ENCODE measurements at places on chromosomes 5 and 9.

- DNase-seq = no peak
Measured at GRCh38 chr5:113660206-113660605, 146.7 kb downstream of the YTHDC2 start.

DNA sequence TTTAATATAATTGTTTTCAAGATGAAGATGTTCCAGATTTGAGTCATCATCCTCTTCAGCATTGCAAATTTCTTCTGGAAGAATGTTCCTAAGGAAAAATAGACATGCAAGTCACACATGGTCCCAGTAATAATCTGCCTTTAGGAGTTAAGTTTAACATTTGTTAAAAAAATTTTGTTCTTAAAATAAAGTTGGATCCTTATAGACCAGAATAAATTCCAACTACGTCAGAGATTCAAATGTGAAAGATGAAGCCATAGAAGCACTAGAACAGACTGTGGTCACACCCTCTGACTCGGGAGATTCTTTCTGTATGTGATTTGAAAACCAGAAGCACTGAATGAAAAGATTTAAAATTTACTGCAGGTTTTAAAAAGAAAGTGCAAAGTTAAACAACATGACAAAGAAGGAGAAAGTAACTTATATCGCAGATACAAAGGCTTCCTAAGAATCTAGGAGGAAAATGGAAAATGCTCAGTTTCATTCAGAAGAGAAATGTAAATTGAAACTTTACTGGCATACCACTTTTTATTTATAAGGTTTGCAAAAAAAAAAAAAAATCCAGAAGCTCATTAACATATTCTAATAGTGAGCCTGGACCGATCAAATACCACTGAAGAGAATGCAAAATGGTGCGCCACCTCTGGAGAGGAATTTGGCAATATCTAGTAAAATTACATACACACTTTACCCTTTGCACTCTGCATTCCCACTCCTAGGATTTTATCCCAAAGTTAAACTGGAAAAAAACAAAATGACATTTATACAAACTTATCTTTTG, 14.3 kb upstream of the ASPN start:
- no peak for DNase-seq

- no peak for DNase-seq
Measured at GRCh38 chr9:21831841-21832509, 29.5 kb downstream of the MTAP start.

DNA sequence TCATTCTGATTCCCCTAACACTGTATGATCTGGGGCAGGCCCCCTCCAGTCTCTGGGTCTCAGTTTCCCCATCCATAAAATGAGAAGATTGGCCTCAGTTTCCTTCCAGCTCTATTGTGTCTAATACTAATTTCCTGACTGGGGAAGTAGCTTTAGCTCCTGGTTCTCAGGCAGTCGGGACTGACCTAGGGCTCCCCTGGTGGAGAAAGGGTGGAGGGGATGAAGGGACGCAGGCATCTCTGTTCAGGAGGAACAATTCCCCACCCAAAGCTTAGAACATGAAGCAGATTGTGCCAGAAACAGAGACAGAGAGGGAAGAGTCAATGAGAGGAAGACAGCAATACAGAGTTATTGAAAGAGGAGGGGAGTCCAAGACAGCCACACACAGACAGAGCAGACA, 14.2 kb upstream of the PTGS1 start:
- no peak for DNase-seq

DNA sequence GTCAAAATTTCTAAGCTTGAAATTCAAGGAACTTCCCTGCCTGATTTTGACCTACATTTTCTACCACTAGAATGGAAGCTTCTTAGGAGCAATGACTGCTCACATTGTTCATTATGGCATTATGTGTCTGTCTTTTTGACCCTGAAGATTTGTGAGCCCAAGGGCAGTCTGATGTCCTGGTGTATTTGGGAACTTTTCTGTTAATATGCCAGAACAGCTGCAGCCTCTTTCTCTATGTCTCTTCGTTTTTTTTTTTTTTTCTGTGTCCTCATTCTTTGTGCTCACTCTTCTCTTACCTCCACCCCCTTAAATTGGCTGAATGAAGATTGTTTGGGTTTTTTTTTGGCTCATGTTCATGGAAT, 34.8 kb upstream of the TMC1 start:
- no peak for DNase-seq

DNA sequence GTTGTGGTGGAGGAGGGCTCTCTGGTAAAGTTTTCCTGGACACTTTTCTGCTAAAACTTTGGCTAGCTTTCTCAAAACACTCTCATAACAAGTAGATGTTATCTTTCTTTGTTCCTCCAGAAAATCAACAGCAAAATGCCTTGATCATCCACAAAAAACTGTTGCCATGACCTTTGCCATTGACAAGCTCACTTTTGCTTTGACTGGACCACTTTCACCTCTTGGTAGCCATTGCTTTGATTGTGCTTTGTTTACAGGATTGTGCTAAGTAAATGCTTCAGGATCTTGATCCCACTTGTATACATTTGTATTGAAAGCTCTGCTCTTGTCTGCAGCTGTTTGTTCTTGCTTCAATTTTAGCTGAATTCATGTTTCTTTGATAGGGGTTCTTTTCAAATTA, 143.9 kb upstream of the NR3C1 start:
- DNase-seq = no peak

- DNase-seq = no peak
Measured at GRCh38 chr5:36939969-36940858, 63.6 kb downstream of the NIPBL start.

DNA sequence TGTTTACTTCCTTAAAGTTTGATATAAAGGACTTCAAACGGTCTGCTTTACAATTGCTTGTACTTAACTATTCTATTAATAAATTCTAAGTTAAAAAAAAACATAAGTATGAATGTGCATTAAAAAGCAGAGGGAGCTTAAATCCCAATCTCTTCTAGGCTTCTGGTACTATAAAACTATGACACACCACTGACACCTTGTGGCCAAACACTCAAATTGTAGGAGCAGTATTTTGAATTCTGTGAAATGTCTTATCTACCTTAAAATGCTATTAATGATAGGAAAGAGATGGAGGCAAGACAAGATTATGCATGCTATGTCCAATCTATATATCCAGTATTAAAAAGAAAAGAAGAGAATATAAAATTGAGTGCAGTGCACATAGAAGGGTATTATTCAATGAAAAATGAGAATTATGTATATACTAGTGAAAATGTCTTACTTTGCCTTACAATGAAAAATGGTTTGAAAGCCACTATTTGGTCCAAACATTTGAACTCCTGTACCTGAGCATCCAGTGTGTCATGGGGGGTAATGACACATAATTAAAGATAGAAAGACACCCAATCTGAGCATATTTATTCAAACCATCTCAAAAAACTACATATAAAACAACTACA, 87.6 kb downstream of the ERP44 start:
- DNase-seq = no peak

GRCh38 chr9:126490214-126490631, 123.5 kb upstream of the LMX1B start:
- DNase-seq = no peak

- DNase-seq = no peak
Measured at GRCh38 chr5:28703651-28704260, 1665.4 kb upstream of the CDH9 start.

GRCh38 chr5:57986761-57987341, 473.0 kb downstream of the PLK2 start:
- no peak for DNase-seq

DNA sequence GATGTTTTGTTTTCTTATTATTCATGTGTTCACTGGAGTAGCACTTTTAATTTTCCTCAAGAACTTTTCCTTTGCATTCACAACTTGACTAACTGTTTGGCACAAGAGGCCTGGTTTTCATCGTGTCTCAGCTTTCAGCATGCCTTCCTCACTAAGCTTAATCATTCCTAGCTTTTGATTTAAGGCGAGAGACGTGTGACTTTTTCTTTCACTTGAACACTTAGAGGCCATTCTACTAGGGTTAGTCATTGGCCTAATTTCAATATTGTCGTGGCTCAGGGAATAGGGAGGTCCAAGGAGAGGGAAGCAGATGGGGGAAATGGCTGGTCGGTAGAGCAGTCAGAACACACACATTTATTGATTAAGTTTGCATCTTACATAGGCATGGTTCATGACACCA, 94.0 kb downstream of the ZNF462 start:
- DNase-seq = no peak

- DNase-seq = no peak
Measured at GRCh38 chr9:101527066-101527465, 6.6 kb upstream of the RNF20 start.

DNA sequence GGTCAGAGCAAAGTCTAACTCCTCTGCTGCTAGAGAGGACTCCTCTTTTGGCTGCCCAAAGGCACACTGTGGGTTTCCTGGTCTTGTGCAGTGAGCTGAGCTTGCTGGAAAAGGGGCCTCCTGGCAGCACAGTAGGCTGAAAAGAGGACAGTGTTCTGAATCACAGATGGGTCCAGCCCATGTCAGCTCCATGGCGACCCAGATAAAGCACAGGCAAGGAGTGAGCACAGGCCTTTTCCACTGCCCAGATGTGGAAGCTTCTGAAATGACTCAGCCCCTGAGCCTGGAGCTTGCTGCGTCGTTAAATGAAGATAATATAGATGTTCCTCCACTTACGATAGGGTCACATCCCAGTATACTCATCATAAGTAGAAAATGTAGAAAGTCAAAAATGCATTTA, 8.1 kb downstream of the CCDC180 start:
- no peak for DNase-seq

GRCh38 chr9:110076894-110077725, 130.8 kb downstream of the C9orf152 start:
- DNase-seq = no peak

DNA sequence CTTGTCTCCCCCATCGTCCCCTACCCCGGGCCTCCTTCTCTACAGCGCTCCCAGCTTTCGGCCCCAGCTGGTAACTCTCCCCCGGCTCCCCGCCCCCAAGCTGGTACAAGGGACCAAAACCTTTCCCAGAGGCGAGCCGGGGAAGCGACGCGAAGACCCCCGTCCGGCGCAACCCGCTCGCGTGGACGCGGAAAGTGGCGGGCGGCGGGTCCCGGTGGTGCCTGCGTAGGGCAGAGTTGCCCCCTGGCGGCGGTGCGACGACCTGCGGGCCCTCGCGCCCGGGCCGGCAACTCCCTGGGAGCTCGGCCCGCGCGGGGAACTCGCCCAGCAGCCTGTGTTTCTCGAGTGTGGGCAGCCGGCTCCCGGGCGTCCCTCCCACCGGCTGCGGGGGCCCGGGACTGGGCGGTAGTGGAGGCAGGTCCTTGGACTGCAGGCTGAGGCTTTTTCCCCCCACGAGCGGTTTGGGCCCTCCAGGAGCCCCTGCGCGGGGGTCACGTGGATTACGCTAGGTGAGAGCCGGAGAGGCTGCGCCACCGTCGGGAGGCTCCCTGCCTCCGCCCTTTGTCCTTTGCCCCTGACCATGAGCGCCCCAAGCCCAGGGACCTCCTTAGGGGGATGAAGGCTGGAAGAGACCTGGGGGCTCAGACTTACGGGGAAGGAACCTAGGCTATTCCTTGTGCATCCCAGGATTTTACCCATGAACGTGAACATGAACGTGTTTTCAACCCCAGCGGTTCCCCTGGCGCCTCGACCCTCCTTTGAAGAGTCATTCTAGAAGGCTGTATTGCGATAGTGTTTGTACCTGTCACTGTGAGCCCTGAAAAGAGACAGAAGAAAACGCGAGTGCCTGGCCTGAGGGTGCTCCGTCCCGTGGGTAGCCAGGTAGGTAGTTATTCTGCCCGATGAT, 2.9 kb upstream of the FOXD1 start:
- peak; percentile 30 for DNase-seq

- DNase-seq = no peak
Measured at GRCh38 chr9:2628919-2629318, 7.3 kb downstream of the VLDLR start.

DNA sequence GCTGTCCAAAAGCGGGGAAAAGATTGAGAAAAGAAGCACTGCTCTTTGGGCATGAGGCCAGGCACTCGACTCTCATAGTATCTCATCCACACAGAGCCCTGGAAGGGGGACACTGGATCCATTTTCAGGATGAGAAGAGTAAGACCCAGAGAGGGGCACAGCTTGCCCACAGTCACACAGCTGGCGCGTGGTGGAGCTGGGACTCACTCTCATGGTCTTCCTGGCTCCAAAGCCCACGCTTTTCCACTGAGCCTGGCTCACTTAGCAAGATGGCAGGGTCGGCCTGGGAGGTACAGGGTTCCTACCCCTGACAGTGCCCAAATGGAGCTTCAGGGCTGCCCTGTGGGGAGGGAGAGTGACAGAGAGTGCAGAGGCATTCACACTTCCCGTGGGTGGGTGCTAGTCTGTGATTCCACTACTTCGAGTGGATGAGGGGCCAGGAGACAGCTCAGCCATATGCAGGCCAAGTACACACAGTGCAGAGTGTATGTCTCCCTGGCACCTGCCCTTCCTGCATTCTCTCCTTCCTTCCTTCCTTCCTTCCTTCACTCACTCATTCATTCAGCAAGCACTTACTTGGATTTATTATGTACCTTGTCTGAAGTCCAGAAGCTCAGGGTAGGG, 18.3 kb upstream of the IGFBPL1 start:
- DNase-seq = no peak

DNA sequence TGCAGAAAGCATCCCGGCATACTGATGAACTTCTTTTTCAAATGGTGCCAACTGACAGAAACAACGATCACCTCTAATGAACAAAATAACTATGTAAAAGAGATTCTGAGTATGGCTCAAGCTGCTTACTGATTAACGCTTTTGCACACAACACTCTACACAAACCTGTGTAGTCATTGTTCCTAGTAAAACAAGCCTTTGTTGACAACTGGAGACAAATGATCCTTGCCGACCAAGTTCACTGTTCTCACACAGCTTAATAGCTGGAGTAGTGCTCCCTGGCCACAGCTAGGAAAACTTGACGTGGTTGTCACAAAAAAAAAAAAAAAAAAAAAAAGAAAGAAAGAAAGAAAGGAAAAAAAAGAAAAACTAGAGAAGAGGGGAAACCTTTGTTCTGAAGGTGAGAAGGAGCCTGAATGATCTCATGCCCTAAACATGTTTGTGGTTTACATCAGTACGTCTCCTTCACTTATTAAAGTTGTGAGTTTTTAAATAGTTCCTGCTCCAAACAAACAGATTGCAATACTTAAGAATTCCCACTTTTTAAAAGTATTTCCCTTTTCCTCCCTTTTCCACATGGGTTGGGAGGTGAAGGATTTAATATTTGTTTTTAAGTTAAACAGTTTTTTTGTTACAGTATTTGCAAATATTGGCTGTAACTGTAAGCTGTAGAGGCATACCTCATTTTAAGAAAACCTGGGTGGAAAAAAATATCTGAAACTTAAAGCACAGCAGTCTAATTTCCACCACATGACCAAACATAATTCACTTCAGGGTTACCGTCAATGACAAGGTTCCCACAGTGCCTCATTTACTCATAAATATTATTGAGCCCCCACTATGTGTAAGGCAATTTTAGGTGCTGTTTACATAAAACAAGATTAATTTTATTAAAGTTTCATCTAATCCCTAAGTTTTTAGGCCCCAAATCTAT, 63.7 kb downstream of the GLIS3 start:
- no peak for DNase-seq

- DNase-seq = no peak
Measured at GRCh38 chr9:94084314-94084713, at the start of gene PTPDC1. Gene PTPDC1, plus strand, starts transcription at chr9:94084464. Its CDS starts 67 bp downstream, at chr9:94084531.

GRCh38 chr9:136799854-136800657, 3.9 kb downstream of the CCDC183 start:
- peak; percentile 85 for DNase-seq
